Stimulated activated CD4-positive, alpha-beta T cell treated with anti-CD3 and anti-CD28 coated beads, Interleukin-2, amount 100 ng/mL, for 24 hours (primary cell): ENCODE measurements at places on chromosomes 3 and 15.

- no peak for DNase-seq
Measured at GRCh38 chr3:69865925-69866679, 126.8 kb downstream of the MITF start.

DNA sequence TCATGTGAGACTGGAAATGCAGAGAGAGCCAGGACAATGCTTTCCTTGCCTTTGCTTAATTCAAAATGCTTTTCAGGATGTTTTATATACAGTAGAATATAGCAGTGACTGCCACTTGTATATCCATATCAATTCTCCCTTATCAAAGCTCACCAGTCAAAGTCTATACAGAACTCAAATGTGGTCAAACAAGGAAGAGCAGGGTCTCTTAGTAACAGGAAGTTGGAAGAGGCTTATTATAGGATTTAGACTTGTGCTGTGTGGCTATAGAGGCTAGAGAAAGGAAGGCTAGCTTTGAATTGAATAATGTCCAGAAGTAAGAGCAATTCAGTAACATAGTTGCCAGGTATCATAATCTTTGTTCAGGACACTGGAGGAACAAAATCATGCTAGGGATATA lies 4.4 kb upstream of the SI start:
- DNase-seq, result no peak

DNA sequence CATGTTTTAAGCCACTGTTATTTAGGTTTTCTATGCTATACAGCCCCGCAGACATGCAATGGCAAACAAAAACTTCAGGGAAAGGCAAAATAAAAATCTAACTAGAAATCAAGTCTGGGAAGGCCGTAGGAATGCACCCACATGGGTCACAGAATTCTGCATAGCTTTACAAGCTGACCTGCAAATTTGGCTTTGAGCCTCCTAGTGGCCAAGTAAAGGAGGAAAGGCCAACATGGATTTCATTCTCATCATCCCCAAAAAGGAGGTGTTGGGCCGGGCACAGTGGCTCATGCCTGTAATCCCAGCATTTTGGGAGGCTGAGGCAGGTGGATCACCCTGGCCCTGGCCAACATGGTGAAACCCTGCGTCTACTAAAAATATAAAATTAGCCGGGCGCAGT lies 124.3 kb downstream of the FBLN2 start:
- DNase-seq, result no peak

DNA sequence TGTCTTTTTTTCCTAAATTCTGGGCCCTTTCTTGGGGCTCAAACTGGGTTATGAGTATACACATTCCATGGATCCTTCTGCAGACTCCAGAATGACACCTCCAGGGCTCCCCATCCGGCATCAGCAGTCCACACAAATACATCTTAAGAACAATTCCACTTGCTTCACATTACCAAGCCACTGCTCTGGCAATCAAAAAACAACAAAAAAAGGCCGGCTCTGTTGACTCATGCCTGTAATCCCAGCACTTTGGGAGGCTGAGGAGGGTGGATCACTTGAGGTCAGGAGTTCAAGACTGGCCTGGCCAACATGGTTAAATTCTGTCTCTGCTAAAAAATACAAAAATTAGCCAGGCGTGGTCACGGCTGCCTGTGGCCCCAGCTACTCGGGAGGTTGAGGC lies 49.9 kb upstream of the LPP start:
- DNase-seq, result no peak

GRCh38 chr3:44511238-44511566 lies 33.7 kb upstream of the ZNF445 start:
- DNase-seq, result no peak

DNA sequence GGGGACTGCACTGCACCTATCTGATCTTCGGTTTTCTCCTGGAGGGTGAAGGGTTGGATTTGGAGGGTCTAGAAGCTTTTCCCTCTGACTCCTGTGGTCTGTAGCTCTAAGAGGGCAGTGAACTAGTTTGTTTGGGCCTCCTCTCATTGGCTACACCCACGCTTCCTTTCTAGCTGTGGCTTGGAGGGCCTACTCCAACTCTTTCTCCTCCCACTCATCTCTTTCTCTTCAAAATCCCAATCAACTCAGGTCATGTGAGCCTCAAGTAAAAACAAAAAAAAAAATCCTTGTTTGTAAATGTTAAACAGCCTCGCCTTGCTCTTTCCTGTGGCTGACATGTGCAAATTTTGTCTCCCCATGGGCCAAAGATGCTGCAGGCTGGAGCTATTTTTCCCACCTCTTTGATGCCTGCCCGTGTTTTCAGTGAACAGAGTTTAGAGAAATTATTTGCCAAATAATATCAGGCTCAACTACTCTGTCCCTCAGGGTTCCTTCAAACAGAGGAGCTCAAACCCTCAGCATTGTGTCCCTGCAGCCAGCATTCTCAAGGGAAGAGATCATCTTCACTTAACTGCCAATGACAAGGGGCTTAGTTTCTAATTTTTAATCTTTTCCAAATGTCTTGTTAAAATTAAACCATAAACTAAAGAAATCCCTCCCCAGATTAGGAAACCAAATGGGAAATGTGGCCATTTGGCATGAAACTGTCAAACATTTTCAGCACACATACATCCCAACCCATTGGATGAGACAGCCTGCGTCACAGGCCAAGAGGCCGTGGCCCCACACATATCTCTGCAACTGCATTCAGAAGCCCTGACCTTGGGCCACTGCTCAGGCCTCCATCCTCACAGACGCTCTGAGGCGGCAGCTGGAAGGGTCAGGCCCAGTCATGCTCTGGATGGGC lies 114.8 kb upstream of the THBS1 start:
- no peak for DNase-seq

DNA sequence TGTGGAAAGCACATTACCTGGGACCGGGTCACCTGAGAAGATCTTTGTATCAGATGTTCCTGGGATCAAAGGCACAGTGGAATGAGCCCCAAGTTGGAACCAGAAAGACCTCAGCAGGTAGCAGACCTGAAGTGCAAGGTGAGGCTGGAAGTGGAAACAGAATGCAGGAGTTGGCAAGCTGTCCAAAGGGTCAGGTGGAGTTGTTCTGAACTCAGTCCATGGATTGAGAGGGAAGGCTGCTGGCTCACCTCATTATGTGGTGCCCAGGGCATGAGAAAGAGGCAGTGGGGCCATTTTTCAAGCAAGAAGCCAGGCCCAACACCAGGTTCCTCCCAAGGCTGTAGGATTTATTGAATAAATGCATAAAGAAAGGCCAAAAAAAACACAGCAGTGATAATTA lies 49.3 kb downstream of the TMEM266 start:
- DNase-seq, result no peak

DNA sequence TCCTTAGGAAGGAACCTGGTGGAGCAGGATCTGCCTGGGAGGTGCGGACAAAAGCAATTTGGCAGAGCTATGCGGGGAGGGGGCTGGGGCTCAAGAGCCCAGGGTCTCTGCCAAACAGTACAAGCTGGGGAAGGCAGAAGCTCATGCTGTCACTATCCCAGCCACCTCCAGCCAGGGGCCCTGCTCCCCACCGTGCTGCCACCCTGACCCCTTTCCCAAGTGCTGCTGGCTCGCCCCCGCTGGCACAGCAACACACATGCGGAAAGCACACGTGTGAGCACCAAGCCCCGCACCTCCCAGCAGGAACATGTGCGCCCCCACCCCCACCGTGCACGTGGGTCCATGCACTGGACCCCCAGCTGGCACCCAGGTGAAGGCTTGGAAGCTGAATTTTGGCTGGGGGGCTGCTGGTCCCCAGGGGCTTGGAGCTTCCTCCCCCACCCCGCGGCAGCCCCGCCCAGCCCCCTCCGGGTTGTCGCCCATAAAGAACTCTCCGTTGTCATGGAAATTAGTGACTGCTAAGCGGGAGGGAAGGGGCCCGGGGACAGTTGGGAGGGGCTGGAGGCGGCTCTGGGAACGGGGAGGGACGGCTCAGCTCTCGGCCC lies 742 bp downstream of the CAMKV start:
- DNase-seq, result peak; percentile 8

DNA sequence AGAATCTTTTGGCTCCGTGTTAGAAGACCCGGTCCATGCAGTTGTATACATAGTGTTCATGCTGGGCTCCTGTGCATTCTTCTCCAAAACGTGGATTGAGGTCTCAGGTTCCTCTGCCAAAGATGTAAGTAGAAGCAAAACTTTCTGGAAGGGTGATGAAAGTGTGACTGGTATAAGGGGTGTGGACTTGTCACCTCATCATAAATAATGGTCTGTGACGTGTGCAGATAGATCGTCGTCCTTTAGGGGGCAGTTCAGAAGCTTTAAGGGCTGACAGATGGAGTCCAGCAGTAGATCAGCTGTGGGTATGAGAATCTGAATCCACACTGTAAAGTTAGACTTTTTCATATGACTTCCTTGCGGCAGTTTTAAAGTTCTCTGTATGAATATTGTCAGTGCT lies 15.3 kb downstream of the SEC61A1 start:
- DNase-seq, result no peak

DNA sequence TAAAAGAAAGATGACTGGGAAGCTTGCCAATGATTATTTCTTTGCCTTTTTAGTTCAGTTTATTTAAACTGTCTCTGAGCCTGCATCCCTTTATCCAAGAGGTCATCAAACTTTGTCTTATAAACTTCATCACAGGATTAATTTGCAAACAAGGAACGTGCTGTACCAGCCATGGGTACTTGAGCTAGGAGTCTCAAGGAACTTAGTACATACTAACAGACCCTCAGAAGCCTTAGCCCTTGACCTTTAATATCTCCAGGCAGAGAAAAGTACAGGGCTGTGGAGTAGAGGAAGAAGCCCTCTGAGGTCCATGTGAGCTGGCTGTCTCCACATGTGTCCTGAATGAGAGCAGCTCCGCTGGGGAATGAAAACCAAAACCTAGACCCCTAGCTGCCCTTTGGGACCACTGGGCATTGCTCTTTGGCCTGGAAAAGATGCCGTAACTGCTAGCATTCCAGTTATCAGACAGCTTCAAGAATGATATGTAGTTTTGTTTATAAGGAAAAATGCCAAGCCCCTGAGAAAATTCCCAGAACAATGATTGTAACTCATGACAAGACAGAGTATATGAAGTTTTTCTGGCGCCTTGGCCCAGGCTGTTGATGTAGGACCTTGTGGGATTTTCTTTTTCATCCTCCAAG lies 92.1 kb downstream of the ASB7 start:
- DNase-seq, result no peak

- DNase-seq, result no peak
Measured at GRCh38 chr3:59695860-59696259, 646.0 kb upstream of the CFAP20DC start.

GRCh38 chr15:60704129-60704528 lies 225.2 kb upstream of the ICE2 start:
- DNase-seq, result no peak
